ENCODE measurements at places on chromosomes 2 and 18.

- no peak for DNase-seq
These were observed 136.3 kb upstream of the SLC39A10 start for GRCh38 chr2:195520671-195521155.

GRCh38 chr2:174335988-174336500 lies 1.3 kb downstream of the SP9 start:
- DNase-seq: no peak

DNA sequence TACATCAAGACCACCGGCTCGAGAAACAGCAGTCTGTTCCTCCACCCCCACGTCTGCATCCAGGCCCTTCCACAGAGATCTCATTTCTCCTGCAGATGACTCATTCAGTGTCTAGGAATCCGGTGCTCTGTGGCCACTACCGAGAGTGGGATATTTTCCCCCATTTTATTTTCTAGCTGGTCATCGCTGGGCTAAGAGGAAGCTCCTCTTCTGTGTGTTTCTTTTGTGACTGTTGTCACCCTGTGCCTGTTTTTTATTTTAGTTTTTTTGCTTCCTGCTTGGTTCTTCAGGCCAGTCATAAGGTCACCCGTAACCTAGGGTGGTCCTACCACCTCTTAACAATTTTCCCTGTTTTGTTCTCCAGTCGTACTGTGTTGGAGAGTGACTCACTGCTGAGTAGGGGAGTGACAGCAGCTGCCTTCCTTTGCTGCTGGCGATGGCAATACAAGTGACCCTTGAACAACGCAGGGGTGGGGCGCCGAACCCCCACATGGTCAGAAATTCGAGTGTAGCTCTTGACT lies 6.7 kb downstream of the RAMP1 start:
- DNase-seq: no peak

DNA sequence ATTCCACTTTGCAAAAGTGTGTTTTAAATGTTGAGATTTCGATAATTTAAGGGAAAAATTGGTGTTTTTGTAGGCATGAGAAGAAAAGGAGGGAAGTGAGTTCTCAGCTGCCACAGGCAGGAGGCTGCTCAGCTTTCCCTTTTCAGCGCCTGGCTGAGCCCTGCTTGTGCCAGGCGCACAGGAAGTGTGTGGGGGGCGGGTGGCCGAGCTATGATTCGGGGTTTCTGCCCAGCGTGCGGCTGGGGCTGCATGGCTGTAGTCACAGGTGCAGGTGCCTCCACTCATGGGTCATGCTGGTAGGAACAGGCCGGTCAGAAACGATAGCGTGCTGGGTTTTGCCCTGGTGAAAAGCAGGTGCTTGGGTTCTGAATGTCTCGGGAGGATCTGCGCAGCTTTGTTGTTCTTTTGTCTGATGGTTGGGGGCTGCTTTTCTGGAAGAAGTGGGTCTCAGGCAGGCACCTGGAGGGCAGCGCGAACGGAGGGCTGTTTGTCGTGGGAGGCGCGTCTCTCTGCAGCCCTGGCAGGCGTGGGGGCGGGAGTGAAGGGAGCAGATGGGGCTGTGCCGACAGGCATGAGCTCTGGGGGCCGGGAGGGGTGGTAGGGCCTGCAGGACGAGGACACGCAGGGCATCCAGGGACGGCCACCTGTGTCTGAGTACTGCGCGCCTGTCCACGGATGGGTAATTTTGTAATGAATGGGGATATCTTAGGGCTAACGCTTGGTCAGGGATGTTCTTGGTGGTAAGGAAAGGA lies 2.1 kb downstream of the KCNG2 start:
- DNase-seq: no peak

- DNase-seq: no peak
These were observed 612.2 kb downstream of the NRXN1 start for GRCh38 chr2:50419778-50420177.

DNA sequence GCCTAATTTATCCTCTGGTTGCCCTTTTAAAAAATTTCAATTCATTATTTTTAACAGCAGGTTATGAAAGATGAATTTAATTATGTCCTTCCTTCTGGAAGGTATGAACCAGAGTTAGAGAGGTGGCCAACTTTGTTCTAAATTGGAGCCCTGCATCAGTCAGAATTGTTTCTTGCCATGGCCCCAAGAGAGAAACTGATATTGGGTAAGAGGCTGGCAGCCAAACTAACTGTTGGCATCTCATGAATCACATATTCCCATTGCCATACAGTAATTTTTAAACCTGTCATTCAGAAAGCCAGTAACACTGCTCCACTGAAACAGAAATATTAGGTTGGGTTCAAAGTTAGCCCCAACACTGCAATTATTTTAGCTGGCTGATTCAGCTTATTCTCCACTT lies 67.4 kb downstream of the SMAD2 start:
- DNase-seq: no peak

DNA sequence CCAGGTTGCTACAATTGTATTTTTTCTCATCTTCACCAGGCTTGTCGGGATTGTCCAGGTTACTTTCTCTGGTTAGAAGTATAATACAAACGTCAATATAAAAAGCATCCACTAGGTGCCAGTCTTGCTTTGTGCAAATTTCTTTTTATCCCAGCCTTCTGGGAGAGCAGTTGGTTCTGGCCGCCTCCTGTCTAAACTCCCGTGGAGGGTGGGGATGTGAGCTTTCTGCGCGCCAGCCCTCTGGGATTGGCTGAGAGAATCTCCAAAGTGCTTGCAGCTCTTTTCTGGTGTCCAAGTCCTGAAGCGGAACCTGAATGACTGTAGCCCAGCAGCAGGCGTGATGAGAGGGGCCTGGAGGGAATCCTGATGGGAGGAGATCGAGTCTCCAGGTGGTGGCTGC lies 22.4 kb upstream of the TOGARAM2 start:
- DNase-seq: no peak

DNA sequence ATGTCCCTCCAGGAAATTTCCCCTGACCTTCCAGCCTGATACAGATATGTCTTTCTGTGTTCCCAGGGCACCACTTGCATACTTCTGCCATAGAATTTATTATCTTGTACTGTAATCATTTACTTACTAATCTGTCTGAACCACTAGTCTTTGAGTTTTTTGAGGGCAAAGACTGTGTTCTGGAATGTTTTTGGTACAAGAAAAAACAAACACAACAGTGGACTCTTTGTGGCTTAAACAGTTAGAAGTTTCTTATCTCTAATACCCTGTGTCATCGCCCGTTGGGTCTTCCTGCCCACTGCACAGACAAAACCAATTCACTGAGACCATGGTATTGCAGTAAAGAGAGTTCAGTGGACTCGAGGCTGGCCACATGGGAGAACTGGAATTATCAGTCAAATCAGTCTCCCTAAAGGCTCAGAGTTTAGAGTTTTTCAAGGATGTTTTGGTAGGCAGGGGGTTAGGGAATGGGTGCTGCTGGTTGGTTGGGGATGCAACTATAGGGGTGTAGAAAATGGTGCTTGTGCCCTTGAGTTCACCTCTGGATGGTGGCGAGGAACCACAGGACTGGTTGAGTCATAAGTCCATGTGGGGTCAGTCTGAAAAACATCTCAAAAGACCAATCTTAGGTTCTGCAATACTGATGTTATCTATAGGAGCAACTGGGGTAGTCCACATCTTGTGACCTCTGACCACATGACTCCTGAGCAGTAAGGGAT lies 20.3 kb downstream of the RALB start:
- DNase-seq: no peak

DNA sequence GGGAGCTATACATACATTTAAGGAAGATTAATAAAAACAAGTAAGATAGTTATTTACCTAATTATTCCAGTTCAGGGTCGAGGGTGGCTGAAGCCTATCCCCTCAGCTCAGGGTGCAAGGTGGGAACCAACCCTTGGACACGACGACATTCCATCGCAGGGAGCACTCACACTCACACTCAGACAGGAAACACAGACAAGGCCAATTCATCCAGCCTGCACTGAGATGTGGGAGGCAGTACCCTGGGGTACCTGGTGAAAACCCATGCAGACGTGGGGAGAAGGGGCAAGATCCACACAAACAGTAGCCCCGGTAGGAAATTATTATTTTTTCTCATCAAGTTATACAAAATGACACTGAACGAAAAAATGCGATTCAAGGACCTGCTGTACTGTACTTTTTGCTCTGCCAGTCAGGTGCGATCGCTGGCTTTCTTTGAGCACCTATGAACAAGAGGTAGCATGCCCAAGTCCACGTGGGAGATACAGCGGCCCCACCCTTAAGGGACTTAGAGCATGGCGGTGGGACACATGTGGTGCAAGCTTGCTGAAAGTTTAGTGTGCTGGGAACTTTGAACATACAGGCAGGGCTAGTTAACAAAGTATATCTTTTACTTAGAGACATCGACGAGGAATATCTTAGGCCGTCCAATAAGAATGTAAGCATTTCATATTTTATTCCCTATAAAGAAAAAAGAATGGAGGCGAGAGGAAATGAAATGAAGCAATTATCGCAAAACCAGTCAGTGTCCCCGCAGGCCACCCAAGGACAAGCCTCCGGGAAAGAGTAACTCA lies 624 bp downstream of the METTL8 start:
- DNase-seq: peak; percentile 60

DNA sequence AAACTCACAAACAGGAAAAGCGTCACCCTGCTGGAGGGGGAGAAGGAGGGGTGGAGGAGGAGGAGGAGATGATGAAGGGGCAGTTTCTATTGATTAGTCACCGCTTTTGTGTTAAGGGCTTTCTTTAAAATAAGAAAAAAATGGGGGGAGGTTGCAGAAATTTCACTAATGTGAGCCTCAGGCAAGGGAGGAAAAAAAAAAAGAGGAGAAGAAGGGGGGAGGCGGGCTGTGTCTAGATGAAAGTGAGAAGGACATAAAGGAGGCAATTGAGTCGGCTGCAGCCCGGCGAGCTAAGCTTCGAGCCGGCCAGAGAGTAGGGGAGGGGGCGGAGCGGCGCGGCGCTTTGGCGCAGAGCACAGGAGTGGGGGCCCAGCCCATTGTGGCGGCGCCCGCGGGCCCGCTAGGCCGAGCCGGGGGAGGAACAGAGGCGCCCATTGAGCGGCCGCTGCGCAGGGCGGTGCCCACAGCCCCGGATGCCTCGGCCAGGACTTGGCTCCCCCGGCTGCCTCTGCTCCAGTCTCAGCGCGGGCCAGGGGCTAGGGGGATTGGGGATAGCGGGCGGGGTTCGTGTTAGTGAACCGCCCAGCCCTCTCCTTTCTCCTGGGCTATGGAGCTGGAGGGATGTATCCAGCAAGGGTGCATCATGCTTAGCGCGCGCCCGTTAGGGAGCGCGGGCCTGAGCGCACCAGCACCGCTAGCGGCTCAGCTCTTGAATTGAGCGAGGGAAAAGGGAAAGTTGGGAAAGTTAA lies 7.9 kb downstream of the PAX3 start:
- no peak for DNase-seq

- no peak for DNase-seq
These were observed 5.9 kb upstream of the IMPACT start for GRCh38 chr18:24420551-24420950.

DNA sequence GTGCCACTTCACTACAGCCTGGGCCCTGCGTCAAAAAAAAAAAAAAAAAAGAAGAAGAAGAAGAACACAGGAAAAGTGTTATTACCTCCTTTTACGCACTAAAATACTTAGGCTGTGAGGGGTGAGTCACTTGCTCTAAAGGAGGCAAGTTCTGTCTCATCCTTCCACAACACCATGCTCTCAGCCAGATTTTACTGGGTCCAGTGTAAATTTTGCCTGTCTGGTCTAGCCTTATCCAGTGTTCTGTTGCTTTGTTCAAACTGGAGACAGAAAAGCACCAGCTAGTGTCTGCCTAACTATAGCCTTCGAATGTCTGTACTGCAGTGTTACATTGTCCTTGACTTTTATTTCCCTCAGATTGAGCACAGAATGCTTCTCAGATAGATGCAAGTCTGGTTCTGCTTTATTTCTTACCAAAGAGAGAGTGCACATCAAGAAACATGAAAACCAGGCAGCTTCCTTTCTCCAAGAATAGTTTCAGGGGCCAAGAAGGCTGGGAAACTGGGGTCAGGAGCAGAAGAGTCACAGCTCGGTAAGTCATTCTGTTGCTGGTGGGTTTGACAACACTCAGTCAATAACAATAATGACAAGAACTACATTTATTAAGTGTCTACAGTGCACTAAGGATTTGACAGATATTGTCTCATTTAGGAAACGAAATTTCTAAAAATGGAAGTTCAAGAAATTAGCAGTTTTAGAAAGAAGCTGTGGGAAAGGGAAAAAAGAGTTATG lies 3.1 kb upstream of the MSGN1 start:
- DNase-seq: no peak

DNA sequence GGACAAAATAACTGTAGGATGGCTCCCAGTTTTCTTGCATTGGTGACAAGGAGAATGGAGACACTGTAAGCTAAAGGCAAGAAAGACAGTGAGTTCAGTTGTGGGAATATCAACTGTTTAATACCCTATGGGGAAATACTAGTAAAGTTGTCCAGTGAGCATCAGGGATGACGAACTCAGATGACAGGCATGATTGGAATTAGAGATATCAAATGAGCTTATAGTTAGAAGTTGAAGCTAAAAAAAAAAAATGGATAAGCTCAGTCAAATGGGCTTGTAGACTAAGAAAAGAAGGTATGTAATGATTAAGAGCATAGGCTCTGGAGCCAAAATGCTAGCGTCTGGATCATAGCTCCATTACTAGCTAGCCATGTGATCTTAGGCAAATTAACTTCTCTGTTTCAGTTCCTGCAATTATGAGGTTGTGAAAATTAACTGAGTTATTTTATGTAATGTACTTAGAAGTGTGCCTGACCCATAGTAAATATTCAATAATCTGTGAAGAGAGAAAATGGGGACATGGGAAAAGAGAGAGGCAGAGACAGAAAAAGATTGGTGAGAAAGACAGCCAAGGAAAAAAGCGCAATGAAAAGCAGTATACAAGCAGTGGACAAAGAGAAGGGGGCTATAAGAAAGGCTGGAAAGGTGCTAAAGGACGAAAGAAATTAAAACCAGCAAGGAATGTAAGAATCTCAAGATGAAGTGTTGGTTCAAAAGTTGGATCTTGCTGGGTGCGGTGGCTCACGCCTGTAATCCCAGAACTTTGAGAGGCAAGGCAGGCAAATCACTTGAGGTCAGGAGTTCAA lies 95.7 kb upstream of the SLC39A10 start:
- DNase-seq: peak; percentile 68

All from GM12864 (cell line).